ENCODE measurements at places on chromosomes 12 and 14.

DNA sequence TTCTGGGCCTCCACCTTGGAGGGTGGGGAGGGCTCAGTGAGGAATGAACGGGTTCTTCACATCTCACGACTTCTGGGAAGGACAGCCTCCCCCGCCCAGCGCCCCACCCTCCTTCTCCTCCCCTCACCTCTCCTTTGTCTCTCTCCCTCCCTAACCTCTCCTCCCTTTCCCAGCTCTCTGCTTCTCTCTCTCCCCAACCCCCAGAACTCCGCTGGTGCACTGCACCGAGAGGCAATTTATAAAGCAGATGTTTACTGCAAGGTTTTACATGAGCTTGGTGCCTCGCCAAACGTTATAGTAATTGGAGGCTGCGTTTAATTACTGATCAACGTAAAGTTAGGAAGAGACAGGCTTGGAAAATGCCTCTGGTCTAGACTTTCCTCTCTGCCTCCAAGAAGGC, 42.9 kb upstream of the FAM222A start:
- no peak for DNase-seq

- DNase-seq, result no peak
Measured at GRCh38 chr12:48786591-48787544, 2.0 kb downstream of the ADCY6 start.

DNA sequence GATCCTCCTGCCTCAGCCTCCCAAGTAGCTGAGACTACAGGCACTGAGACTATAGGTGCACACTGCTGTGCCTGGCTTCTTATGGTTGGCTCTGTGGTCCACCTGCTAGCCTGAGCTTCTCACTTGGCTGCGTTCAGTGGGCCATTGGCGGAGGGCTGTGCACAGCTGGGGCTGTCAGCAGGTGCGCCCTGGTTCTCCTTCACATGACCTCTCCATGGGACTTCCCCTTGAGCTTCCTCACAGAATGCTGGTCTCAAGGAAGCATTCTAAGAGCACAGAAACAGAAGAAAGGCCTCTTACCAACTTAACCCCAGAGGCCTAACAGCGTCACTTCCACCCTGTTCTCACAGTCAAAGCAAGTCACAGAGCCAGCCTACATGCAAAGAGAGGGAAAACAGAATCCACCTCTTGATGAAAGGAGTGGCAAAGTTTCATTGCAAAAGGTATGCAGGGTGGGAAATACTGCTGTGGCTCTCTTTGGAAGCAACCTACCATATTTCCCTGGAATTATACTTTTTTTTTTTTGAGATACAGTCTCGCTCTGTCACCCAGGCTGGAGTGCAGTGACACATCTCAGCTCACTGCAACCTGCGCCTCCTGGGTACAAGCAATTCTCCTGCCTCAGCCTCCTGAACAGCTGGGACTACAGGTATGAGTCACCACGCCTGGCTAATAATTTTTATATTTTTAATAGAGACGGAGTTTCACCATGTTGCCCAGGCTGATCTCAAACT, 9.3 kb downstream of the RILPL2 start:
- no peak for DNase-seq

GRCh38 chr14:66501592-66501991, 6.4 kb upstream of the GPHN start:
- no peak for DNase-seq

DNA sequence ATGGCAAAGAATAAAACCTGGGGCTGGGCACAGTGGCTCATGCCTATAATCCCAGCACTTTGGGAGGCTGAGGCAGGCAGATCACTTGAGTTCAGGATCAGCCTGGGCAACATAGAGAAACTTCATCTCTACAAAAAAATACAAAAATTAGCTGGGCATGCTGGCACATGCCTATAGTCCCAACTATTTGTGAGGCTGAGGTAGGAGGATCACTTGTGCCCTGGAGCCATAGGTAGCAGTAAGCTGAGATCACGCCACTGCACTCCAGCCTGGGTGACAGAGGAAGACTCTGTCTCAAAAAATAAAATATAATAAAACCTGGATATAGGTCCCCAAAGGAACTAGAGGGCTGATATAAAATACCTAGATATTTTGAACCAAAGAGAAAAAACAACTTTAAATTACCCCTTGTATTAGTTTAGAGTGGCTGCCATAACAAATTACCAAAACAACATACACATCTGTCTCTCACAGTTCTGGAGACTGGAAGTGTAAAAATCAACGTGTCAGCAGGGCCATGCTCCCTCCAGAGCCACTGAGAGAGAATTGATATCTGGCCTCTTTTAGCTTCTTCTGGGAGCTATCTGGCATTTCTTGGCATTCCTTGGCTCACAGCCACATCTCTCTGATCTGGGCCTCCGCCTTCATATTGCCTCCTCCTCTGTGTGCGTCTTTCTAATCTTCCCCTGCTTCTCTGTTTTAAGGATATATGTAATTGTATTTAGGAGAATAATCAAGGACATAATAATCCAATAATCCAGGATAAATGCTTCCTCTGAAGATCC, 47.9 kb upstream of the ATF7IP start:
- no peak for DNase-seq

GRCh38 chr14:32913725-32914124, 25.0 kb upstream of the NPAS3 start:
- DNase-seq, result no peak

DNA sequence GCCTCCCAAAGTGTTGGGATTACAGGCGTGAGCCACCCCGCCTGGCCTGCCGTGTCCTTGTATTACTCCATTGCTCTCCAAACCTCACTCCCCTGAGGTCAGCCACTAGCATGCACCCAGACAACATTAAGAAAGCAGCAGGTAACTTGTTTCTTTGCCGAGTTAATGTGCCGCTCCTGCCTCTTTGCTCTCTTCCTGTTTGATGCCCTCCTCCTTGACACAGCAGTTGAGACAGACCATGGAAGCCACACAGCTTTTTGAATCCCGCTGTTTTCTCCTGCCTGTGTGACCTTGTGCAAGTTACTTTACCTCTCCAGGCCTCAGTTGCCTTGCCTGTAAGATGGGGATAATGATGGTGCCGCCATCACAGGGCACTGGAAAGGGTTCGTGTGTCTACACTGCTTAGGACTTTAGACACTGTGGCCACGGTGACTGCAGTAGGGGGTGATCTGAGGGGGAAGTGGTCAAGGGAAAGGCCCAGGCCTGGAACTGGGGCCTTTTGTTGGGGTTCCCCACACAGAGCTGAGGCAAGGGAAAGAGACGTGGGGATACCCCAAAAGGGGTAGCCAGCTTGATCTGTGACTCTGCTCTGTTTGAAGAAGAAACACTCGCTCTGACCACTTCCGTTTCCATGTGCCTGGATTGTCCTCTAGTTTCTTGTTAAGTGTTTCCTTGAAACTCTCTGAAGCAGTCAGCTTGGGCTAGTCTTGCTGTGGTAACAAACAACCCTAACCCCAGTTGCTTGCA, 69.3 kb downstream of the RIN3 start:
- no peak for DNase-seq

DNA sequence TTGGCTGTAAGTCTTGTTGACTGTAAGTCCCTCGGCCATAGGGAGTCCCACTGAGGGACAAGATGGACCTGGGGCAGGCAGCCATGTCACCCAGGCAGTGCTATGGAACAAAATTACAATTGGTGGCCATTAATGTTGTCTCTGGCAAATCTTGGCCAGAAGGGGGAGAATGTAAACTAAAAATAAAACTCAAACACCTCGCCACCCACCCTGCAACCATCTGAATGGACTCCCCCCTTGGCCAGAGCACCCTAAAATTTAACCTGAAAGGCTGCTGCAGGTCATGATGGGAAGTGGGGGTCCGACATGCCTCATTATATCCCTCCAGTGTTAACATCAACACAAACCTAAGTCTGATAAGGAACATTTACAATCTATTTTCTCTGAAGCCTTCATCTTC, 8.2 kb downstream of the SLC22A17 start:
- no peak for DNase-seq

DNA sequence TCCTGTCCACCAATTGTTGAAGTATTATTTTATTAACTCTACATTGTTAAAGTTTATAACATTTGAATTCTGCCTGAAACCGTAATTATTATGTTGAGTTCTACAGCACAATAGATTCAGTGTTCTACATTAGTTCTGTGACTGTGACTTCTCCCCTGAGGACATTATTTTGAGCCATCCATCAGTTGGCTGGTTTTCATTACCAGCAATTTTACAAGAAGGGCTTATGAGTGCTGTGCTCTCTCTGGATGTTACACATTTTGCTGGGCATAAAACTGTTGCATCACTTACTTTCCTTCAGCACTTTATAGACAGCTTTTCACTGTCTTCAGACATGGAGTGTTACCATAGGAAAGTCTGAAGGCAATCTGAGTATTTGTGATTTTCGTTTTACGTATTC, 118.2 kb upstream of the KITLG start:
- no peak for DNase-seq

DNA sequence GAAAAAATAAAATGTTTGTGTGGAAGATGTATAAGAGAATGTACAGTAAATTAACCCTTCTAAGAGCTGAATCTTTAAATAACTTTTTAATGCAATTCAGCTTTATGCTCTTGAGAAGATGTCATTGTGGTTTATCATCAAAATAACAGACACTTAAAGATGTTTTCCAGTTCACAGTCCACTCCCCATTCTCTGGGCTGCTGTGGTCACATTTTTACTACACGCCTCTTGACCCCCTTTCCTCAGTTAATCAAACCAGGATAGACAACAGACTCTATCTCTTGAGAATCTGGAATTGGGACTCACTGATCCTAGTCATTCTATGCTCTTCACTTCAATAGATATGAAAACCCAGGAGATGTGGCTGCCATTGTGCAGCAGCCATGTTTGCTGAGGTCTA, 24.7 kb upstream of the OR6J1 start:
- DNase-seq, result no peak

DNA sequence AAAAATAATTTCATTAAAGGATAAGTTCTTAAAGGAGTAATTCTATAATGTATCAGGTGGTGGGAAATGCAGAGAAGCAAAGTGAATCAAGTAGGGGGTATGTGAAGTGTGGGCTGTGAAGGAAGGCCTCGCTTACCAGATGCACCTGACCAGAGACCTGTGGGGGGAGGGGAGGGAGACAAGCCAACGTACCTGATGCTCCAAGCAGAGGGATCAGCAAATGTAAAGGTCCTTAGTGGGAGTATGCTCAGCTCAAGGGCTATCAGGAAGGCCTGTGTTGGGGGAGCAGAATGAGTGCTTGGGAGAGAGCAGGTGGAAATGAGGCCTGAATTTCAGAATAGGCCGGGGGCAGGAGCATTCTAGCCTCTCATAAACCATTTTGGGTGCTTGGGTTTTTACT, 57.1 kb downstream of the ANO4 start:
- DNase-seq, result no peak

- peak; percentile 96 for DNase-seq
Measured at GRCh38 chr12:75759842-75760572, 248.6 kb upstream of the KRR1 start.

DNA sequence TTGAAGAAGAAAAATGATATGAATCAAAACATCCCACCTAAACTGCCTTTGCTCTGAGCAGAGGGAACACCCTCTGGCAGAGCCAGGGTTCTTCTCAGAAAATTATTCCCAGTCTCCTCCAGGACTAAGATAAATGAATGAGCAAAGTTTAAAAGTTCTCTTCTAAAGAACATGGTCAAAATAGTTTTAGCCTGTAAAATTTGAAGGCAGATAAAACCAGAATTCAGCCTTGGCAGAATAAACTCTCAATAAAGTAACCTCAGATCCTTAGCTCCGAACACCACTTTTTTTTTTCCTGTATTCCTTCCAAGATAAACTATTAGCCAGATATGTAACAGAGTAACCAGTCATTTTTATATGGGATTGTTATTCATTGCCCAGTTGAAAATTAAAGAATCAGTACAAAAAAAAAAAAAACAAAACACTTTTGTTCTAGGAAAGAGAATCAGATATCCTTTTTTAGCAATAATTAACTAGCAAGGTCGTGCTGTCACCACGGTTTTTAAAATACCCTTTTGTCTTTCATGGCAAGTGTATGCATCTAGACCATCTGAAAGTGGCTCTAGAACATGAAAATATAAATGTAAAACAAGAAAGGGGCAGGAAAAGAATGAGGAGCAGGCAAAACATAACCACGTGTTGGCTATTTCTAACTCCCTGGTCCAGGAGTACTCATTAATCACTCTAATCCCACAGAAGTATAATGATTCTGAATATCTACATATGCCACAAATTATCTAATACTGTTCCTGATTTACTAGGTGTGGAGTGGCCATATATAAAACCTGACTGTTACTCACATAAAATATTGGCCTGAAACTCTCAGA, 60.8 kb downstream of the CAPZA3 start:
- peak; percentile 28 for DNase-seq

GRCh38 chr12:103105971-103106597, 148.6 kb downstream of the ASCL1 start:
- DNase-seq, result no peak

DNA sequence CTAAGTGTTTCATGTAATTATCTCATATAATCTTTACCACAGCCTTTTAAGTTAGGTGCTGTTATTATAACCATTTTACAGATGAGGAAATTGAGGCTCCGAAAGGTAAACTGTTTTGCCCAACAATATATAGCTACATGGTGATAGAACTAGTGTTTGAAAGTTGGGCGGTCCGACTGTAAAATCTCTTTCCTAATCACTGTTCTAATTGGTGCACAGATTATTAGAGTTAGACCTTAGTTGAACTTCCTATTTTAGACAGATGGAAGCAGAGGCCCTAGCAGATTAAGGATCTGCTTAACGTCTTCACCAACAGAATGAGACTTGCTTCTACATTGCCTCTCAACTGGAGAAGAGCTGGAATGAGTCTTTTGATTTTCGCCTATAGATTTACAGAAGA, 30.0 kb upstream of the DUSP6 start:
- DNase-seq, result no peak

GRCh38 chr14:75456997-75457335, 29.1 kb downstream of the JDP2 start:
- no peak for DNase-seq

DNA sequence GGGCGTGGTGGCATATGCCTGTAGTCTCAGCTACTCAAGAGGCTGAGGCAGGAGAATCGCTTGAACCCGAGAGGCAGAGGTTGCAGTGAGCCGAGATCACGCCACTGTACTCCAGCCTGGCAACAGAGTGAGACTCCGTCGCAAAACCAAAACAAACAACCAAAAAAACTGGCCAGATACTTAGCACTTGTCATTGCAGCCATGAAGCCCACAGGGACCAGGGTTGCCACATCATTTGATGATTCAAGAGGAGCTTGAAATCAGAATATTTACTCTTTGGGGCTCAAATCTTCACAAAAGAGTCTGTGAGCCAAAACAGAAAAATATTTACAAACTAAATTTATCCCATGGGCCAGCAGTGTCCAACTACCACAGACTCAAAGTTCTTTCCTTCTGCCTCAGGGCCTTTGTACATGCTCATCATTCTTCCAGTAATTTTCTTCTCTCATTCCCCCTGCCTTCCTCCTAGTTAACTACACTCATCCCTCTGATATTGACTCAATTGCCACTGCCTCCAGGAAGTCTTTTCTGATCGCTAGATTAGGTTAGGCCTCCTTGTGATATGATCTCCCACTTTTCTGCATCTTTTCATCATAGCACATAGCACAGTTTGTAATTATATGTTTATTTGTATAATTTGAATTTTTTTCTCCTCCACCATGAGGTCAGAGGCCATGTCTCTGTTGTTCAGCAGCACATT, 130.8 kb upstream of the PLEKHG7 start:
- DNase-seq, result no peak

All from stromal cell of bone marrow (primary cell).